T-cell (primary cell): ENCODE measurements at places on chromosomes 7 and 10.

GRCh38 chr7:50560865-50561351 is 4.3 kb downstream of the DDC start:
- no peak for DNase-seq

- DNase-seq, result no peak
These were observed 95.6 kb upstream of the MKI67 start for GRCh38 chr10:128221807-128222206.

DNA sequence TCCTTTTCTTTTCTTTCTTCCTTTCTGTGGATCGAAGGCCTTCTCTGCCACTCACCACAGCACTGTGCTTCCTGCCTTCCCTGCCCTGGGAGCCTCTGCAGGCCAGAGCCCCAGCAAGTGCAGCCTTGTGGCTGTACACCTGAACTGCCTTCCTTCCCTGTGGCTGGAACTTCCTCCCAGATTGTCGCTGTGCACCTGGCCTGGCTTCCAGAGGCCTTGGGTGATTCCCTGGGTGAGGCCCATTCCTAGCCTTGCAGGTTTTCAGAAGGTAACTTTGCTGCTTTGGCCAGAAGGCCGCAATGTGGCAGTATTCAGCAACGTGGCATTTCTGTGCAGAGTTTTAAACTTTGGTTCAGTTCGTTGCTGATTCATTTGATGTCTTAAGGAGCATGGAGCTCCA is 50.1 kb upstream of the RASGEF1A start:
- DNase-seq, result no peak

DNA sequence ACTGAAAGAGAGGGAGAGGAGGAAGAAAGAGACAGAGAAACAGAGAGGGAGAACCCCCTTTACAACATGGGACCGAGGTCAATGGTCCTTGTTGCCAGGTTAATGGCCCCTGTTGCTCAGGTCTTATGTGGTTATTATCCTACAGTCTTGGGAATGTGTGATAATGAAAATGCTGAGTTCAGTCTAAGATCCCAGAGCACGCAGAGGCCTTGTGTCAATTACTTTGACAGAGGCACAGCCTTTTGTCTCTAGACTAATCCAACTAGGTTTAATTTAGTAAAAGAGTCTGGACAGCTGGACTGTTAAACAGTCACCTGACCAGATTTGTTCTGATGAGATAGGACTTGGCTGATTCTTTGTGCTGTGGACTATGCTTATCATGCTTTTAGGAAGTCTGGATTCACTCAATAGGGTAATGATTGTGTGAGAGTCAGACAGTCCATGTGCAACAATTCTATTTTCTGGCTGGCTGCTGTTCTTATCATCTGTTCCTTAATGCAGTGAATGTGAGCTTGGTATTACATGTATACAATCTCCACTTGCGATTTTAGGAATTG is 157.4 kb upstream of the MAGI2 start:
- DNase-seq, result no peak

DNA sequence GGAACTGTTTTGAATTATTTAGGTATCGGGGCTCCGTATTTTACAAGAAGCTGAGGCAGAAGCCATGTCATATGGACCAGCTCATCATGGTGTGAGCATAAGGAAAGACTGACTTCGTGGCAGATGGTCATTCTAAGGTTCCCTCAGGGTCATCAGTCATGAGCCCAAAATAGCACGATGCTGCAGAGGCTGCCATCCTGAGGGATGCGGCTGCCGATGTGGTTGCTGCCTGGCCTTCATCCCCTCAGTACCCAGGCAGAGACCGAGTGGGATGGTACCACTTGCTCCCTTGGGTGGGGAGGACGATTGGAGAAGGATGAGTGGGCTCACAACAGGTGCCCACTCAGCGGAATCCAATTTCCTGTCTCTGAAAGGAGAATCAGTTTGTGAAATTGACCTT is 490.3 kb downstream of the SDK1 start:
- no peak for DNase-seq

DNA sequence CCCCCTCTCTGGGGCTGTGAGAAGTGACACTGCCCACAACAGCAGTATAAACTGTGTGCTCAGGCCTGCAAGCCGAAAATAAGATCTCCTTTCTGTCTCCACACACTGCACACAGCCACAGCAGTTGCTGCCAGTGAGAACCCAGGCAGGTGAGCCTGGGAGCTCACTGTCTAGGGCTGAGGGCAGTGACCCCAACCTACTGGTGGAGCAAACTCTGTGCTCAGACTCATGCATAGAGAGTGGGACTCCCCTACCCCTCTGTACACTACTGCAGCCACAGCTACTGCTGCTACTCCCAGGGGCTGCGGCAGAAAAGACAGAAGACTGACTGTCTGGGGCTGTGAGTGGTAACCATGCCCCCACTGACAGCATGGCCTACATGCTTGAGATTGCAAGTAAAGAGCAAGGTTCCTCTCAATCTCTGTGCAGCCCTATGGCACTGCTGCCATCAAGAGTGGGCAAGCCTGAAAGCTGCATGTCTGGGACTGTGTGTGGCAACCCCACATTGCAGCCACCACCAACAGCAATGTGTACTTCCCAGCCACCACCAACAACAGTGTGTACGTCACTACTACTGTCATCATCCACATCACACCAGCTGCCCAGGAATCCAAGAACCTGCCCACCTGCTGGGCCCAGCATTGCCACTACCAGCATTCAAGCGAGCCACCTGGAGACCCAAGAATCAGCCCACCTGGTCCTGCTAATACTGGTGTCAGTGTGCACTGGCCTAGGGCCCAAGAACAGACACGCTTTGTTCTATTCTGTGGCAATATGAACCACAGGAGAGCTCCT is 226.1 kb downstream of the XPNPEP1 start:
- DNase-seq, result no peak

GRCh38 chr10:65907199-65907712 is 1018.6 kb upstream of the LRRTM3 start:
- no peak for DNase-seq

DNA sequence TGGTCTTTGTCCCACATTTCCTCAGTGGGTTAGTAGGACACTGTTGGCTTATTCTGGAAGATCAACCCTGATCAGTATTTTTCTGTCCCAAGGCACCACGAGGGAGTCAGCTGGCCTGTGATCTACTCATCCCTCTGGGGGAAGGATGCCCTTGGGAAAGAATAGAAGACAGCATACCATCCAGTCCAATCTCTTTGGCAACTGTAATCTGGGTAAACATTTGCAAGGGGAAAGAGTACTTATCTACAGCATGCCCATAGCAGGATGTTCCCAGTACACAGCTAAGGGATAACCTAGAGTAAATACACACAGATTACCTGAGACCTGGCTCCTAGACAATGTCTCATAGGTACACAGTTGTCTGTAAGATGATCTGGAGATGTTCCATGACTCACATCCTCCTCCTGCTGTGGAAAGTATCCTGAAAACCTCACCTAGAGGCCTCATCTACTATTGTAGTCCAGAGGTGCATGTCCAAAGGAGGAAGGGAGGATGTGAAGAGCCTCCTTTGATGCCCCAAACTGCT is 134.3 kb upstream of the VWC2 start:
- DNase-seq, result no peak

DNA sequence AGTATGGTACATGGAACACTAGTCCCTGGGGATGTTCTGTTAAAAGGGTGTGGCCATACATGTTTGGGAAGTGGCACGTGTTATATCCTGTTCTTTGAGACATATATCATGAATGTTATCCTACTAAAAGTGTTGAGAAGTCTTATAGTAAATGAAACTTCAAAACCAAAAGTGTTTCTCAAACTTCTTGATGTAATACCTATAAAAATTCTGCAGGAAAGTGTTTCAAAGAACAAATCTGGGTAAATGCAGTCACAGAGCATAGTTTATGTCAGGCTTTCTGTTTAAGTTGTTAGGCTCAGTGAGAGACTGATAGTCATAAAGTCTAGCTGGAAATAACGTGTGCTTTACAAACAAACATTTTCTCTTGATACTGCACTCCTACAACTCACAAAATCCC is 273.7 kb downstream of the KIF20B start:
- no peak for DNase-seq

DNA sequence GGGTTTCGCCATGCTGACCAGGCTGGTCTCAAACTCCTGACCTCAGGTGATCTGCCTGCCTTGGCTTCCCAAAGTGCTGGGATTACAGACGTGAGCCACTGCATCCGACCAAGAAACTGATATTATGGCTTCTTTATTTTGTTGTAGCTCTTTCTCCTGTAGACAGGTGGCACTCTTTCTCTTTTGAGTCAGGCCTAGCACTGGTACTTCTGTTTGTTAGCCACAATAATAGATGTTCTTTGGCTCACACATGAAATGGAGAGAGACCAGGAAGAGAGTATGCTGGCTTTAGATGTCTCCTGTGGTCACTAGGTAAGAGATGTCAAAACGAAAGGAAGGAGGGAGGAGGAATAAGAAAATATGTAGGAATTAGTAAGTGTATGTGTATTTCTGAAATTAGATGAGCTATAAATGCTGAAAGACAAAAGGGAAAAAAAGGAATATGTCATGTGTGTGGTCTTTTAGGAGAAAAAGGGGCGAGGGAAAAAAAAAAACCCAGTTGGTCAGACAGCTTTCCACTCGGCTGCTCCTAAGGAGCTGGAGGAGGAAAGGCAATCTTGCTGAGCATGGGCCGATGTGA is 78.7 kb downstream of the CLEC2L start:
- no peak for DNase-seq

DNA sequence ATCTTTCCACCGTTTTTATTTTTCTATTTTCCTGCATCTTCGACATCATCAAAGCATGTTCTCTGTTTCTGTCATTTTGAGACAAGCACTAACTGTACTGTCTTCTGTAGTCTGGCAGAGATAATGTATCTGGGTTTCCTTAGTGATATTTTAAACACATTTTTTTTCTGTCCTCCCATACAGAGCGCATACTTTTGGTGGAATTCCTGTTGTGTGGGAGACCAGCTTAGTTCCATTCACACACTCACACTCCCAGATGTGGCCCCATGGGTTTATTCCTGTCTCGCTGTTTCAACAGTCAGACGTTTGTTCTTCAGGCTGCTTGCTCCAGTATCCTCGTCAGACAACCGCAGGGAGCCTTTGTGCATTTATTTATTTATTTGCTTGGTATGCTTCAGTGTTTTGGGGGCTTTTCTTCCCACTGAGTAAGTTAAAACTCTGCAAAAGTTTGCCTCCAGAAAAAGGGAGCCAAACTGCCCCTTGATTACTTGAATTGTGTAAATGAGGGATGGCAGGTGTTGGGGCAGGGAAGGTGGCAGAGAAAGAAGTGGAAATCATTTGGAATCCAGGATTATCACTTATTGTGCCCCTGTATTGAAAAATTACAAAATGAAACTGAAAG is 456.8 kb upstream of the KLF6 start:
- DNase-seq, result no peak

- DNase-seq, result no peak
These were observed 31.6 kb downstream of the IL15RA start for GRCh38 chr10:5945561-5946418.

GRCh38 chr7:18896343-18896975 is 221.0 kb downstream of the TWIST1 start:
- DNase-seq, result no peak

- DNase-seq, result no peak
These were observed 81.1 kb upstream of the PRKG1 start for GRCh38 chr10:50992972-50993766.

GRCh38 chr7:77655836-77656455 is 40.3 kb upstream of the RSBN1L start:
- DNase-seq, result no peak

GRCh38 chr7:131674131-131674530 is 117.7 kb upstream of the PODXL start:
- DNase-seq, result no peak

DNA sequence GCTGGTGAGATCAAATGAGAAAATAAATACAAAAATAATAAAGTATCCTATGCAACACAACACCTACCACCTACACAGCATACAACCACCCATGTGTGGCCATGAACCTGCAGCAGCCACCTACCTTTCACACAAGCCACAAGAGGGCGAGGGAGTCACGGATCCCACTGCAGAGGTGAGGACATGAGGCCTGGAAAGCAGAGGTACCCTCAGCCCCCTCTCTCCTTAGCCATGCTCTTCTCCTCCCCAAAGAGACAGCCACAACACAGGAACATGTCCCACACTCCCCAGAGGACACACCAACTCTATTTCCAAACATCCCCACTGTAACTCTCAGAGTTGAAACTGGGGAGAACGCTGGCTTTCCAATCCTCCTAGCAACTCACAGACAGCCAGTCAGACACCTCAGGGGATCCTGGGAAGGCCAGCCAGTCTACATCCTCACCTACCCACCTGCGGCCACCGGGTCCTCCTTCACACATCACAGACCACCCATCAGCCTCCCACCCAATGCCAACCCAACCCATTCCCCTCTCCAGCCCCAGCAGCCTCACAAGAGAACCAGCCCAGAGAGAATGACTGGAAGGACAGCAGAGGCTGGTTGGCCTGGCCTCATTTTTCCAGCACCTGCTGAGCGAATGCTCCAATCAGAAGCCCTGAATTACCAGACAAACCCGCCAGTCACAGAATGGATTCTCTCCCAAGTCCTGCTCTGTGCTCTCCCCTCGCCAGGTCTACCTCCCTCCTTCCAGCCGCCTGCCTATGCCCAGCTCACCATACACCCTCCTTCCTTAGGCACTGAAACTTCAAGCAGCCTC is 18.4 kb downstream of the DLG5 start:
- no peak for DNase-seq

DNA sequence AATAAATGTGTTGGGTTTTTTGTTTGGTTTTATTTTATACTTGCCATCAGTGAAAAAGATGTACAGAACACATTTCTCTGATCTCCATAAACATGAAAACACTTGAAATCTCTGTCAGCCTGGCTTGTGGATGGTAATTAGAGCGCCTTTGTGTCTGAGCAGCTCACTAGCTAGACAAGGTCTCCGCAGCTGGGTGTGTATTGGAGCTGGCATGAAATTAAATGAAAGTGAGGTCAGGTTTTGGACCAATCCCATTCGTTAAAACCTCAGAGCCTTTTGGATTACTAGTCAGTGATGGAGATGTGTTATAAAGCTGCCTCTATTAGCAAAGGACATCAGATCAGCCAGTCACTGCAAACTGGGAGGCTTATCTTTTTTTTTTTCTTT is 2.7 kb downstream of the FRAT1 start:
- DNase-seq, result no peak

DNA sequence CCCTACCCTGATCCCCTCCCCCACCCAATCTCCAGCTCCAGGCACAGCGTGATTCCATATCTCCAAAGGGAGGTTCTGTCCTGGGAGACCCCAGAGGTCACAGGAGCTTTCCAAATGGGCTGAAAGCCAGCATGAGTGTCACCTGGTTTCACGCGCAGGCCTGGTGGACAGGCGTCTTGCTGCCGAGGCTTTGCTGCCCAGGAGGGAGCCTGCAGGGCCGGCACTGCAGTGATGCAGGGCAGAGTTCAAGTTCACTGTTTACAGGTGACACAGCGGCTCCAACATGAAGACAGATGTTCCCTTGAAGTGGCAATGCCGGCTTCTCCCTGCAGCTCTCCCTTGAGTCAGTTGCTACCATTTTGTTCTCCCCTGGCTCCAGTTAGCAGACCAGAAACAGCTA is 104.3 kb downstream of the TCERG1L start:
- DNase-seq, result no peak
